CD8-positive, alpha-beta T cell (primary cell): ENCODE measurements at places on chromosomes 13 and 19.

DNA sequence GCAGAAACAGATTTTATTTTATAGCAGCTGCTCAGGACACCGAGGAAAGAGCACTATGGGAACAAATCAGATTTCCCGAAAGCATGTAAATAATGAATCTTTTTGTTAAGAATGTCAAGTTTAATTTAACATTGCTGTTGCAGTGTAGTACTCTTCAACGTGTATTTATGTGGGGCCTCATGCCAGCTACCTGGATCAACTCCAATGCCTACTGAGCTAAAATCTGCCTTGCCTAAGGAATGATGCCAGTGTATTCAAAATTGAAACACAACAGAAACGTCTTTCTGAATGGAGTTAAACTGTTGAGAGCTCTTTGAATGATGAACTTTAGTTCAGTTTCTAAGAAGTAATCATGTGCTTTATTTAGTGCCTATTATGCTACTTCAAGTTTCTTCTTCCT is 1379.8 kb upstream of the ATXN8OS start:
- DNase-seq = no peak

DNA sequence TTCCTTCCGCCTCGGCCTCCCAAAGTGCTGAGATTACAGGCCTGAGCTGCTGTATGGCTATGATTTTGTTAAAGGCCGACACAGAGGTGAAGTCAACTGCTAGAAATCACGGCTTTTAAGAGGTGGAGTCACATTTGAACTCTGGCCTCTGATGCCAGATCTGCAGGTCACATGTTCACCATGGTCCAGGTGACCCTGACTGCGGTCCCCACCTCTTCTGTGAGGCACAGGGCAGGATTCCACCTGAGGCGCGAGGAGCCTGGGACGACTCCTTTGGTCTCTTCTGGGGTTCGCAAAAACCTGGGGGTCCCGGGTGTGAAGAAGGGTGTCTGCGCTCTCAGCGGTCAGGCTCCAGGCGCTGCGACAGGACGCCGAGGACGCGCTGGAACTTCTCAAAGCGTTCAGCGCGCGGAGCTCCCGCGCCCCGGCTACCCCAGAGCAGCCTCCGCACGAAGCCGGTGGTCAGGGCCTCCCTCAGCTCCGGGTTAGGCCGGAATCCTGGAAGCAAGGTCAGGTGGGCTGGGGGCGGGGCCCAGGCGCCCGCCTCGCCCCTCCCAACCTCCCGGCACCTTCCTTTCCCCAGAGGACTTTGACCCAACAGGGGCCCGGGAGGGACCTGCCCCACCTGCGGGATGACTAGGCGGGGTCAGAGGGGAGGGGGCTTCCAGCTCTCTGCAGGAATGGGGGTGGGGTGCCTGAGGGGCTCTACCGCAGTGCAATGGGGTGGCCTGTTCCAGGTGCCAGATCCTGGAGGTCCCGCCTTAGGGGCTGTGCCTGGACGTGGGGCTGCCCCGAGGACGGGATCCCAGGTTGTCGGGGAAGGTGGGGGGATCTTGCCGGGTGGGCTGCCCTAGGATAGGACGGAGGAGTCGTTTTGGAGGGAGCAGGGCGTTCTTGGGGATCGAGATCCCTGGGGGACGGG is 13.0 kb downstream of the TRIP10 start:
- no peak for DNase-seq

DNA sequence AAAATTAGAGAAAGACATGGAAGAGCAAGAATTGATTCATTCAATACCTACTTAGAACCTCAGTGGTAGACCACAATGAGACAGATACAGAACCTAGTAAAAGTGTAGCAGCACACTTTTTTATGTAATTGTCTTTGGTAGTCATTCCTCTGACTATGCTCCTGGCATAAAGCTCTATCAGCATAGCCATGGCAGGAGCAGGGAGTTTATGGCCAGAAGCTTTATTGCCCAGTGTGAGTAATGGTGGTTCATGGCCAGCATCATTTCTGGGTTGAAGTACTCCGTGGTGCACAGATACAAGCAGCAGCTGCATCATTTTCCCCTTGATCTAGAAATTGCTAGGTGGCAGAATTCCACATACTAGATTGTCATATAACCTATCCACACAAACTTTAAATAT is 352.6 kb downstream of the TBC1D4 start:
- no peak for DNase-seq

- DNase-seq = no peak
Measured at GRCh38 chr19:33432015-33432414, 58.5 kb downstream of the CEBPG start.

- no peak for DNase-seq
Measured at GRCh38 chr19:13742756-13743155, 21.6 kb upstream of the MRI1 start.

- DNase-seq = no peak
Measured at GRCh38 chr13:32409001-32409313, 19.0 kb downstream of the N4BP2L1 start.

DNA sequence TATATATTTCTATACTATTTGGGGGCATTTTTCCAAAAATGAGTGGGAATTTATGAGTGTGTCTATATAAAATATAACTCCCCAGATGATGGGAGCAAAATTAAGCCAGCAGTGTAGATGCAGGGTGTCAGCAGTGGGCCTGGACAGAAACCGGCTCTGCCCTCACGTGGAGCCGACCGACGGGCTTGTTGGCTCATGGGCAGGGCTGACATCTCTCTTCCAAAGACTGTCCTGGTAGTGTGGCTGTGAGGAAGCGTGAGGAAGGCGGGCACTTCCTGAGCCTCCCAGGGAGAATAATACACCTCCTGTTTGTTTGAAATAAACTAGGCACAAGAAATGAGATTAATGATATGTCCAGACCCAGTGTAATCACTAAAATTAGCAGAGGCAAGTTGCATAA is 206.5 kb downstream of the TEX29 start:
- DNase-seq = no peak

DNA sequence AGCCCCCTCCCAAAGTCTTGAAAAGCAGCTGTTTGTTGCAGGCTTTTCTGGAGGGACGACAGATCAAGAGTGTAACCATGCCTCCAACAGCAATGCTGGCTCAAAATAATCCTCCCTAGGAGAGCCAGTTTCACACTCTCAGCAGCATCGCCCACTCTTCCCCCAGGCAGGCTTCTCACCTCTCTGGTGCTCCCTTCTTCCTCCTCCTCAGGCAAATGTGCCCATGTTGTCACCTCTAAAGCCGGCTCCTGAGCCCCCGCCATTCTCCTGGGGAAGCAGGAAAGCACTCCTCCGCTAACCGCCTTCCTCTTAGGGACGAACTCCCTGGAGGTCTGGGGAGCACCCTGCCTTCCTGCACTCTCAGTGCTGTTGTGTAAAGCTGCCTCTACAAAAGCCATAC is 98.9 kb upstream of the SGCG start:
- no peak for DNase-seq

GRCh38 chr13:27174766-27175455 is 3.3 kb upstream of the USP12 start:
- no peak for DNase-seq

- DNase-seq = no peak
Measured at GRCh38 chr13:92512852-92513251, 713.8 kb upstream of the GPC6 start.

DNA sequence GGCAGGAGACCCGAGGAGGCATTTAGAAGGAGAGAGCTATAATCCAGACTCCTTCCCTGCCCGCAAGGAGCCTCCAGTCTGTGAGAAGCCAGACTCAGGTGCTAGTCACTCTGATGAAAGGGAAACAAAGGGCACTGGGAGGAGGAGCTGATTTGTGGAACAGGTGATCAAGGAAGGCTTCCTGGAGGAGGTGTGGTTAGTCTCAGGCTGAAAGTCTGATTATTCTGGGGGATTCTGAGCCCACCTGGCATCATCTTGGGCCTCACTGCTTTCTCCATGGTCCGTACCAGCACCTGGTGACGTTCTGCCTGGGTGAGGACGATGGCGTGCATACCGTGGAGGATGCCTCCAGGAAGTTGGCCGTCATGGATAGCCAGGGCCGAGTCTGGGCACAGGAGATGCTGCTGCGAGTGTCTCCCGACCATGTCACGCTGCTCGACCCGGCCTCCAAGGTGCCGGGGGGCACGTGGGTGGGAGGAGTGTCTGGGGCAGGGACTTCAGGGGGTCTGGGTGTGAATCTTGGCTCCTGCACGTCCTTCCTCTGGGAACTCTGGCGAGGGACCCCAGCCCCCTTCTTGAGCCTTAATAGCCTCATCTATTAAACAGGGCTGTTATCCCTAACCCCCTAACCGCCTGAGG is 3.9 kb downstream of the EPS8L1 start:
- no peak for DNase-seq

DNA sequence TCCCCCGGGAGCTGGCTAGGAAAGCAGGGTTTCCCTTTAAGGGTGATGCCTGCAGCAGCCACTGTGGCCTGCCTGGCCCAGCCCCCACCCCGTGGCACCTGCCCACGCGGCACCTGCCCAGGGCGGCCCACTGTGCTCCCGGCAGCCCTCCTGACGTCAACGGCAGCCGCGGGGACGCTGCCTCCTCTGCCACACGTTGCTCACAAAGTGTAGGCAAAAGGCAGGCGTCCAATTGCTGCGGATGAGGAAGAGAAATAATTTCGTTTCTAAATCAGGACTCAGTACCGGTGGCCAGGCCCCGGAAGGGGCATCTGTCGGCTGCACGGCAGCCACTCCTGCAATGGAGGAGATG is 122.3 kb downstream of the URI1 start:
- no peak for DNase-seq

DNA sequence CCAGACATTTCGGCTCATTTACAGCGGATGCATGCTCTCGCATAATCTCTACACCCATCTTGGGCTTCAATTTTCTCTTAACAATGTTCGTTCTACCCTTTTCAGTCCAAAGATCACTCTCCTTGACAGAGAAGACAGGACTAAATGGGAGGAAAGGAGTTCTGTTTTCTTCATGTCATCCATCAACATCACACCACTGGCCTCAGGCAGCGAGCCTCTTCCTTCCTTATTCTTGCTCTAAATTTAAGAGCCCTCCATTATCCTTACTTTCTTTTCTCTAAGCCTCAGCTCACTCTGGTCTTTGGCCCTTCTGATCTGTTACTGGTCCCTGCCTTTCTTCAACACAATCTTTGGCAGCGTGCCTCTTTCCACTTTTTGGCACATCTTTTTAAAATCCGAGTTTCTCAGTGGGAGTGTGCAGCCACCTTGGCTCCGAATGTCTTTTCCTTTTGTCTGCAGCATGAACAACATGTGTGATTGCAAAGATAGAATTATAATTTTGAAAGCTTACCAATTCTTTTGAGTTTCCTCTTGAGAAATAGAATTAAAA is 98.7 kb downstream of the FAM216B start:
- no peak for DNase-seq

DNA sequence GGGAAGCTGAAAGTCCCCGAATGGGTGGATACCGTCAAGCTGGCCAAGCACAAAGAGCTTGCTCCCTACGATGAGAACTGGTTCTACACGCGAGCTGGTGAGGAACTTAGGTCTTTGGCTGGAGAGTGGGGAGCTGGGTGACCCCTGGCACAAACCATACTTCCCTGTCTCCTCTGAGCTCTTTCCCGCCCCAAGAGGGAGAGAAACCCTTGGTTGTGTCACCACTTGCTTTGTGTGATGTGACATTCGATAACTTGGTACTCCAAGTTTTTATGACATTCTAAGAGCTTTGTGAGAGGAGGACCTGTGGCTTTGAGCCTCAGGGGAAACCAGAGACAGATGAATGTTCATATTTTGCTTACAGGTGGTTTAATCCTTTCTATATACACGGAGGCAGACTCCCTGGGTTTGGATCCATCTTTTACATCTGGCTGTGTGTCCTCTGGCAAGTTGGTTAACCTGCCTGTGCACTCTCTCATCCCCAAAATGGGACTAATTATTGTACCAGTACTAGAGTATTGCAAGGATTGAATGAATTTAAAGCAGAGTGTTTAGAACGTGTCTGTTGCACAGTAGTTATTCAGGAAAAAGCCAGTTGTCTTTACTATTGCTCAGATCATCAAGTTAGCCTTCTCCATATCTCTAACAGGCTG is 1.2 kb downstream of the RPS19 start:
- no peak for DNase-seq

GRCh38 chr19:48819366-48819816 is 8.6 kb upstream of the BCAT2 start:
- DNase-seq = no peak

GRCh38 chr13:39016087-39016486 is 21.8 kb downstream of the PROSER1 start:
- no peak for DNase-seq

- DNase-seq = no peak
Measured at GRCh38 chr13:59700281-59700680, 463.4 kb downstream of the DIAPH3 start.

- DNase-seq = no peak
Measured at GRCh38 chr13:42247883-42248282, 24.1 kb upstream of the AKAP11 start.

- DNase-seq = peak; percentile 36
Measured at GRCh38 chr19:8609279-8610040, 1.1 kb downstream of the ADAMTS10 start.

DNA sequence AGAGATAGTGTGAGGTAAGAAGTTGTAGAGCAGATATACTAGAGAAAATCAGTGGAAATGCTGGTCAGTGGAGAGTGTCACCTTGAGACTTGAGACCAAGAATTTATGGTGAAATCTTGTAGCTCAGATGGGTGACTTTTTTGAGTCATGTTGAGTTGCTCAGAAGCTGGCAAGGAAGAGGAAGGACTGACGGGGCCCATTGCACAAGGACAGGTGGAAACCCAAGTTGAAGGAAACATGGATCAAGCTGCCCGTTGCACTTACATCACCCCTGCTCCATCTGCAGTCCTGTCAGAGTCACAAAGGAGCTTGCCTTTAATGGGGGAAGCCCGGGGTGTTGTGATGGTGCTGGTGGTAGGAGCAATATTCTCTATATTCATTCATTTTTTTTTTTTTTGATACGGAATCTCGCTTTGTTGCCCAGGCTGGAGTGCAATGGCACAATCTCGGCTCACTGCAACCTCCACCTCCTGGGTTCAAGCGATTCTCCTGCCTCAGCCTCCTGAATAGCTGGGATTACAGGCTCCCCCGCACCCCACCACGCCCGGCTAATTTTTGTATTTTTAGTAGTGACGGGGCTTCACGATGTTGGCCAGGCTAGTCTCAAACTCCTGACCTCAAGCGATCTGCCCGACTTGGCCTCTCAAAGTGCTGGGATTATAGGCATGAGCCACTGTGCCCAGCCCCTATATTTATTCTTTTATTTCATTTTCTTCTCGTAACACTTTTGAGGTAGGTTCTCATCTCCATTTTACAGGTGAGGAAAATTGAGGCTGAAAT is 27.4 kb downstream of the UBAC2 start:
- no peak for DNase-seq

GRCh38 chr13:97809576-97809975 is 143.9 kb upstream of the IPO5 start:
- DNase-seq = no peak

GRCh38 chr19:30082611-30083010 is 140.6 kb downstream of the URI1 start:
- no peak for DNase-seq

- no peak for DNase-seq
Measured at GRCh38 chr13:99663908-99664307, 162.6 kb downstream of the TM9SF2 start.

DNA sequence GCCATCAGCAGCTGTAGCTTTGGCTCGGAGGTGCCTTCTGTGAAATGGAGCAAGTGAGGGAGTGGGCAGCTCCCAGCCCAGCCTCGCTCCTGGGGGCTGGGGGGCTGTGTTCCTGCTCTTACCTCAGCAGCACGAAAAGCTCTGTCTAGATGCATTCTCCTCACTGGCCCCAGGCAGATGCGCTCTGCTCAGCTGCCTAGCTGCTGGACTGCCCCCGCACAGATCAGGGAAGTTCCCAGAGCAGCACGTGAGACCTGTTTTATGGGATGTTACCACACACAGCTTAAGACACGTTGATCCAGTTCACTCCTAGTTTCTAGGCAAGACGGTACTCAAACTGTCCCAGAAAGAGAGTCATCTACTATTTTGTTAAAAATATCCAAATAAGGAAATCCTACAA is 13.6 kb downstream of the LCP1 start:
- DNase-seq = no peak

GRCh38 chr19:12052497-12053169 is at the start of gene ZNF878:
ZNF878 (minus strand) TSS chr19:12052961; CDS start chr19:12052801, 160 bp downstream.
- DNase-seq = no peak
